H7 (cell line): ENCODE measurements at places on chromosomes 11 and 22. TPM values are rescaled to one million over a fixed set of nuclear protein-coding genes. Genes with fewer than 3 reads are reported as not detected.

DNA sequence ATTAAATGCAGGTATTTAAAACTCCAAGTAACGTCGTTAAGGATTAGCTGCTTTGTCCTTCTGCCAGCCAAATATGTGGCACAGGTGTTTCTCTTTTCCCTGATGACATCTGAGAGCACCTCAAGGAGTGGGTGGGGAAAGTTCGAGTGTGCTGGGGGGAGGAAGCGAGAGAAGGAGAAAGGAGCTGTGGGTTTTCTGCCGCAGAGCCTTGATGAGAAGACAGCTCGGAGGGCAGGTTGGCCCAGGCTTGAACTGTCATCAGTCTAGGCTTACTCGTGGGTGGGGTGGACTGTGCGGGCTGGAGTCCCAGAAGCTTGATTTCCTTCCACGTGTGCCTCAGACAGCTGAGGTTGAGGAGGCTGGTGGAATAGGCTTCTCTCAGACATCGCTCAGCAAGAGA lies 15.2 kb upstream of the SORL1-AS1 start:
- no peak for DNase-seq

GRCh38 chr11:76161261-76161961 lies 44.9 kb downstream of the WNT11 start:
- peak; percentile 75 for DNase-seq

DNA sequence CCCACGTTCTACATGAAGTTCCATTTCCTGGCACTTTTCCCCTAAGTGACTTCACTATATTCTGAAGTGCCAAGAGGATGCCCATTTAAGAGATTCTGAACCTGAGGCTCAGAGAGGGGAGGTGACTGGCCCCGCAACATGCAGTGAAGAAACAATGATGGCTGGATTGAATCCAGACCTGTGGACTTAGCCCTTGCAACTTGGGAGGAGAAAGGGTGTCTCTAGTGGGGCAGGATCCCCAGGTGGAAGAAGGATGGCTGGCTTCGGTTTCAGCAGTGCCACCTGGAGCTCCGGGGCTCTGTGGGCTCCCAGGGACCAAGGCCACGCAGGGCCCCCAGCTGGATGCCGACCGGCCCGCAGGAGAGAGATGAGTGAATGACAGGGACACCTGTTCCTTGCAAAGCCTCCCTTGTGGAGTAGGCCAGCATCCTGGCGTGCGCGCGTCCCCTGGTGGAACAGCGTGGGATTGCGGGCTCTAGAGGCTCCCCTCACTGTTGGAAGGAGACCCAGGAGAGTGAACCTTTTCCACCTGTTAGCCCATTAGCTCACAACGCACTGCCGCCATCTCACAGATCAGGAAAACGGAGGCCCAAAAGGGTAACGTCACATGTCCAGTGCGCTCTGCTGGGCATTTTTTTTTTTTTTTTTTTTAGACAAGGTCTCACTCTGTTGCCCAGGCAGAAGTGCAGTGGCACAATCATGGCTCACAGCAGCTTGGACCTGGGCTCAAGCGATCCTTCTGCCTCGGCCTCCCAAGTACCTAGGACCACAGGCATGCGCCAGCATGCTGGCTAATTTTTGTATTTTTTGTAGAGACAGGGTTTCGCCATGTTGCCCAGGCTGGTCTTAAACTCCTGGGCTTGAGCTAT lies 104.7 kb downstream of the KIAA1671 start:
- peak; percentile 91 for DNase-seq

GRCh38 chr11:62487738-62488551 lies 58.7 kb downstream of the AHNAK start:
- DNase-seq = no peak

- DNase-seq = no peak
Observed at GRCh38 chr11:111355101-111355500, 24.0 kb downstream of the POU2AF1 start.

DNA sequence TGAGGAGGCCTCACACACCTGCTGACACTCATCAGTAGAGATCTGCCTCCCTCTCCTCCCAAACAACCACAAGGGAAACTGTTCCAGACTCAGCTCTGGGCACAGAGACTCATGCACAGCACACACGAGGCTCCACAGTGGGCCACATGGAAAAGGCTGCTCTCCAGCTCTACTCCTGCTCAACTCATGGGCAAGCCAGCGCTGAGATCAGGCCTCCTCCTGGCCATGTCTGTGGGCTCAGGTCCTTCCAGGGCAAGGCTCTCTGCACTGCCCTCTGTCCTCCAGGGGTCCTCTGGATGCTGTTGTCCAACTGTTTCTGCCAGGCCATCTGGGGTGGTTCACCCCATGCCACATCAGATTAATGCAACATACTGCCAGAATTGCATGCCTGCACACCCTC lies 46.0 kb downstream of the PLEKHA7 start:
- no peak for DNase-seq

GRCh38 chr11:64611869-64612646 lies 21.0 kb downstream of the SLC22A12 start:
- peak; percentile 30 for DNase-seq

GRCh38 chr11:60951904-60952741 lies at the start of gene SLC15A3:
Gene SLC15A3, minus strand, starts transcription at chr11:60952176. Its CDS starts 625 bp downstream, at chr11:60951551.
- peak; percentile 77 for DNase-seq

DNA sequence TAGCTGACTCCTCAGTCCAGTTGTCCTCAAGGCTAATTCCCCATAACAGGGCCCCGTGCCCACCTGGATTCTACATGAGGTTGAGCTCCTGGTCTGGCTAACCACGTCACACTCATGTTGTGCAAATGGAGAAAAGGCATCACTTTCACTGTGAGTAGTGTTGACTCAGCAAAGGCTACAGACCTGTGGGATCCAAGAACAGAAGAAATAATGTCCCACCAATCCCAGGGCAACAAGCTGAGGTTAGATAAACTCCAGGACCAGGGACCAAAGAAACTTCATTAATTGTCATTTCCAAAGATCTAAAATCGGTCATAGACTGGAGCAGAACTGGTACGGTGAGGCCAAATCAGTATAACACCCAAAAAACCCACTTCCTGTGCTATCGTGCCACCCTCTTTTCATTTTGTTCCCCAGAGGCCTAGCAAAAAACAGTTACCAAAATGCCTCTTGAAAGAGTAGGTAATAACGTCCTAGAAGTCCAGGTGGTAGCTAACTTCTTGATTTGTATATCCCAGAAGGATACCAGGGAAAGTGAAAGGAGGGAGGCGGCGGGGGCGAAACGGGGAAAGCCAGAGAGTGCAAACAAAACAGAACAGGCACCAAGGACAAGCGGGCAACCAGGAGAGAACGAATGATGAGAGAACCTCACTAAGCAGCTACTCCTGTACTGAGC lies 1.4 kb downstream of the PCSK7 start:
- no peak for DNase-seq

DNA sequence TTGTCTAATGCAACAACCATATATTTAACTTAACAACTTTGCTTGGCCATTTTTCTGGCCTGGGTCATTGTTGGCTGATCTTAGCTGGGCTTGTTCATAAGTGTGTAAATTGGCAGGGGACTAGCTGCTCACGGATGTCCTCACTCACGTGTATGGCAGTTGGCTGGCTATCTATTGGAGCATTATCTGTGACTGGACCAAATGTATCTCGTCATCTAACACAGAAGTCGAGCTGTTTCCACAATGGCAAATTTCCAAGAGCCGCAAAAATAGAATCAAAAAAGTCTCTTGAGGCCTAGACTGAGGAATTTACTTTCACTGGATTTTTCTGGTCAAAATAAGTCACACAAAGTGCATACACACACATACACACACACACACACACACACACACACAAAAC lies 893.3 kb downstream of the FAM181B start:
- no peak for DNase-seq

Gene SPON1
- total RNA-seq = 3.9 and 4.6 TPM in 2 replicates

Gene P2RY2
- 0.11 and 0.35 TPM in 2 replicates for total RNA-seq

Gene OR4S2
- not detected in 2 replicates for total RNA-seq

Gene POU2AF3
- 0.87 and 1.0 TPM in 2 replicates for total RNA-seq

Gene NFAM1
- total RNA-seq = 0.48 and 0.69 TPM in 2 replicates

Gene KRTAP5-9
- total RNA-seq = not detected in 2 replicates
